ENCODE measurements at places on chromosomes 11 and 22.

DNA sequence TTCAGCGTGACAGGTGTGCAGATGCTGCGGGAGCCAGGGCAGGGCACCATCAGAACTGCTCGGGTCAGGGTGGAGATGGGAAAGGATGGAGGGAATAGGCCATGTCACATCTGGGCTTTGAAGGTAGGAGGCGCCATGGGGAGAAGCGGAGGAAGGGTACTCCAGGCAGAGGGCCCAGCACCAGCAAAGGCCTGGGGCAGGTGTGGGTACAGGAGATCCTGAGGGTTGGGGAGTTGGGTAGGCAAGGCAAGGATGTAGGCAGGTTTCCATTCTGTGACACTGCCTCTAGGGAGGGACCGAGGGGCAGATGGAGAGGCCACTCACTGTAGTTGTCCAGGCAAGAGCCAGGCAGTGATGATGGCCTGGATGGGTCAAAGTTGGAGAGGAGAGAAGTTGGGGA is 8.5 kb downstream of the EMID1 start:
- DNase-seq, result no peak

- no peak for DNase-seq
These were observed 9.8 kb downstream of the TMEM218 start for GRCh38 chr11:125101596-125101995.

DNA sequence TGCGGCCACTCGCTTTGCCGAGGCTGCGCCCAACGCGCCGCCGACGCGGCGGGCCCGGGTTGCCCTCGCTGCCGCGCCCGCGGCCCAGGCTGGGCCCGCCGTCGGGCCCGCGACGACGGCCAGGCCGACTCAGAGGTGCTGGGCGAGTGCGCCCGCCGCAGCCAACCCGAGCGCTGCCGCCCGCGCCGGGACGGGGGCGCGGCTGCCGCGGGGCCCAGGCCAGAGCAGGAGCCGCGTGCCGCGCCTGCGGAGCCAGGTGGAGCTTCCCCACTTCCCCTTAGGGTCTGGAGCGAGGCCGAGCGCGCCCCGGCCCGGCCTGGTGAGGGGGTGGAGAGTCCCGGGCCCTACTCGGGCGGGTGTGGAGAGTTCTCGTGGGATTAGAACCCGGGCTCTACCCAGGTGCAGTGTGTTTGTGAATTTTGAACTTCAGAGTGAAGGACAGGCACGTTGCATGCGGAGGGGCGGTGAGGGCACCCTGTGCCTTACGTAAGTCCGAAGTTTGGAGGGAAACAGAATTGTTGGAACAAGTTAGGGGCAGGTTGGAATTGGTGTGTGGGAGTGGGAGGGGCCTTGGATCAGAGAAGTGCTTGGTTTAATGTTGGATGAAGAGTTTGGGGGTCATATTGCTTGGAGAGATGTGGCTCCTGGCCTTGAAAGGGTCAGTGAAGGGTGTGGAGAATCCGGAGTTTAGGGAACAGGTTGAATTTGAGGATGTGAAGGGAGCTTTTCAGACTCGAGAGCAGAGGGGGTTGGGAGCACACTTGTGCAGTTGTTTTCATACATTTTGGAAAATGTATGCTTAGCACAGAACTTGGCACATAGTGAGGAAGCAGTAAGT is 697 bp downstream of the RNF169 start:
- DNase-seq, result peak; percentile 20

- no peak for DNase-seq
These were observed 193.4 kb downstream of the ST3GAL4 start for GRCh38 chr11:126548581-126549550.

DNA sequence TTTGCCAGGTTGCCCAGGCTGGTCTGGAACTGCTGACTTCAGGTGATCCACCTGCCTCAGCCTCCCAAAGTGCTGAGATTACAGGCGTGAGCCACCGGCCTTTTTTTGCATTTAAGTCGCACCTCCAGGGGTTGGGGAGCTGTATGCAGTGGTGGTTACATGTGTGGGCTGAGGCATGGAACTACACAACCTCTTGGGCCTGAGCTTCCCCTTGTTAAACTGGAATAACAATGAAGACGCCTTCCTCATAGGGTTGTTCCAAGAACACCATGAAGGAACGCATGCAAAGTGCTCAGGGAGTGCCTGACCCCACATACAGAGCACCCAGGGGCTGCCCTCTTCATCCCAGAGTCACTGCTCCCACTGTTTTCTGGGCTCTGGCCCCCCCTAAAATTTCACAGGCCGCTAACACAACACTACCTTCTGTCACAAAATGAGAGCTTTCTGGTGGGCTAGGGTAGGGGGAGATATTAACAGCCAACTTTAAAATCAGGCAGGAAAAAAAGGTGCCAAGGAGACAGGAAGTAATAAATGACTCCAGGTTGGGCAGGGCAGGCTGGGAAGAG is 1.3 kb upstream of the FAM118A start:
- no peak for DNase-seq

DNA sequence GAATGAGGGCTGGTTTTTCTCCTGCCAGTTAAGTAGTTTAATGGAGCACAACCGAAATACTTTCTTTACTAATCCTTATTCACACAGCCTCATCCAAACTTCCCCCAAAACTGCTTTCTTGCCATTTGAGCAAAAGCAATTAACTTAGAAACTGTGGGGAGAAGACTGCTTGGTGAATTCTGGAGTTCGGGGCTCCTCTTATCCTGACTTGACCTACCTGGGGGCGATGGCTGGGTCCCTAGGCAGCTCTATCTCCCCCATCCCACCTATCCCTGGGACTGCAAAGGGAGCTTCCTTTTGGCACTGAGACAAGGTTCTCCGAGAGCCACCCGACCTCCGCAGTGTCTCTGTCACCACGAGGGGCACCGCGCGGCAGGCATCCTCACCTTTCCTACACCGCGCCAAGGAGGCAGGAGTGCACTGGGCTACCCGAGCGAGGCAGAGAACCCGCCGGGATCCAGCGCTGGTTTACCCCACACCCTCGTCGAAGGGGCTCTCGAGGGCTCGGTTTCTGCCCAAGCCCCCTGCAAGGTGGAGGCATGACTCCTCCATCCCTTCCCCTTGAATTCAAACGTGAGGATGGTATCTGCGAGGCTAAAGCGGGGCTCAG is 759 bp downstream of the DESI1 start:
- peak; percentile 13 for DNase-seq

DNA sequence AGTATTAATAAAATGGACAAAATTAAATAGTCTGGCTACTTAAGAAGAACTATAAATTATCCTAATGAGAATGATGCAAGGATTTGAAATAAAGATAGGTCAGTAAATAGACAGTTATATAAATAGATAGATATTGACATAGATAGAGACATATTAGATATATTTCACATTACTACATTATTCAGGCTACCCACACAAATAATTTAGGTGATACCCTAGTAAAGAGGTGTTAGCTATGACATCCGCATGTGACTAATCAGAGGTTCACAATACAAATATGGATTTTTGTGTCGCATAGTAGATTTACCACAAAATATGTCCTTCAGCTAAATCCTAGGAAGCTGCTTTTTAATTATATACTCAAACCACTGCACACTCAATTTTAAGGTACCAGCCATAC is 729.0 kb upstream of the ANO3 start:
- DNase-seq, result no peak

All from stimulated activated CD8-positive, alpha-beta memory T cell treated with anti-CD3 and anti-CD28 coated beads, Interleukin-4, amount 100 ng/mL, for 1 hour (primary cell).